ENCODE measurements at places on chromosomes 5 and 9.

DNA sequence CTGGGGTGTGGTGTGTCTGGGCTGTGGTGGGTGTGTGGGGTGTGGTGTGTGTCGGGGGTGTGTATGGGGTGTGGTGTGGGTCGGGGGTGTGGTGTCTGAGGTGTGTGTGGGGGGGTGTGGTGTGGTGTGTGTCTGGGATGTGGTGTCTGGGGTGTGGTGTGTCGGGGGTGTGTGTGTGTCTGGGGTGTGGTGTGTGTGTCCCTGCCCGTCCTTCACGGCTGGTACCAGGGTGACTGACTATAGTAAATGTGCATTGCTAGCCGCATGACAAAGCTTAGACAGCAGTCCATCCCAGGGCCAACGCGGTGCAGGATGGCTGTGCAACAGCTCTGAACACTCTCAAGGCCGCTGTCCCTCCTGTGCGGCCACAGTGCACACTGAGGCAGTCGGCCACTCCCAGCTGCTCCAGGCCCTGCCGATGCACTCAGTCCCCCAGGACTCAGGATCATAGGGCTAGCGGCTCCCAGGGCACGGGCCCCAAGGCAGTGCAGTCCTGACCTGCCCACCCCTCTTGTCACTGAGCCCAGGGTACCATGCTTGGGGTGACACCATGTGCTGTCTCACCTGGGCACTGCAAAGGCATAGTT lies 54.0 kb downstream of the SECISBP2 start:
- H3K27me3 ChIP-seq = no peaks in the 10 kb centered on the region
- no peak overlapping the region for H3K27ac ChIP-seq
- no peak for DNase-seq
- no peak overlapping the region for H3K4me3 ChIP-seq
- peaks cover 6% of the 10 kb centered on the region for H3K4me1 ChIP-seq
- H3K36me3 ChIP-seq = no peaks in the 10 kb centered on the region

DNA sequence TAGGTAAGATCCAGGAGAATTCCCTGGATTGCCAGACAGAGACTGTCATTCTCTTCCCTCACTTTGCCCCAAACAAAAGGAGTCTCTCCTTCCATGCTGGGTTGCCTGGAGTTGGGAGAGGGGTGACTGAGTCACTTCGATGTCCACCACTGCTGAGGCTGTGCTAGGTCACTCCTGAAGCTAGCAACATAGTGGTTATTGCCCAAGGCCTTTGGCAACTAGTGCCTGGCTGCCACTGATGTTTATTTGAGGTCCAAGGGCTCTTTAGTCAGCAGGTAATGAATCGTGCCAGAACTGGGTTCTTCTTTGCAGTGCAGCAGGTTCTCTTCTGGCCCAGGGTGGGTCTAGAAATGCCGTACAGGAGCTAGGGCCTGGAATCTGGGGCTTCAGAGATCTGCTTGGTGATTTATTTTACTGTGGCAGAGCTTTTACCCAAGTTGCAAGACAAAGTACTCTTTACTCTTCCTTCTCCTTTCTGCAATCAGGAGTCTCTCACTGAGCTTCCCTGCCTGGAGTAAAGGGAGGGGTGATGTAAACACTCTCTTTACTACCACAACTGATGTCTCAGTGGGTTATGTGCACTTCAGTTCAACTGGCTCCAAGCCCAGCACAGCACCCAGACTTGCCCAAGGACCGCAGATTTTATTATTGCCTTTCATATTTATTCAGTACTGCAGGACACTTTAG lies 155.7 kb upstream of the SH3GL2 start:
- H3K4me1 ChIP-seq = no peaks in the 10 kb centered on the region
- H3K36me3 ChIP-seq = peaks cover 4% of the 10 kb centered on the region
- H3K27ac ChIP-seq = no peak overlapping the region
- no peaks in the 10 kb centered on the region for H3K27me3 ChIP-seq

- peaks cover 60% of the 10 kb centered on the region for H3K4me1 ChIP-seq
- peaks cover 12% of the 10 kb centered on the region for H3K27me3 ChIP-seq
- no peak overlapping the region for H3K27ac ChIP-seq
Measured at GRCh38 chr5:80190960-80191359, 64.9 kb downstream of the SERINC5 start.

DNA sequence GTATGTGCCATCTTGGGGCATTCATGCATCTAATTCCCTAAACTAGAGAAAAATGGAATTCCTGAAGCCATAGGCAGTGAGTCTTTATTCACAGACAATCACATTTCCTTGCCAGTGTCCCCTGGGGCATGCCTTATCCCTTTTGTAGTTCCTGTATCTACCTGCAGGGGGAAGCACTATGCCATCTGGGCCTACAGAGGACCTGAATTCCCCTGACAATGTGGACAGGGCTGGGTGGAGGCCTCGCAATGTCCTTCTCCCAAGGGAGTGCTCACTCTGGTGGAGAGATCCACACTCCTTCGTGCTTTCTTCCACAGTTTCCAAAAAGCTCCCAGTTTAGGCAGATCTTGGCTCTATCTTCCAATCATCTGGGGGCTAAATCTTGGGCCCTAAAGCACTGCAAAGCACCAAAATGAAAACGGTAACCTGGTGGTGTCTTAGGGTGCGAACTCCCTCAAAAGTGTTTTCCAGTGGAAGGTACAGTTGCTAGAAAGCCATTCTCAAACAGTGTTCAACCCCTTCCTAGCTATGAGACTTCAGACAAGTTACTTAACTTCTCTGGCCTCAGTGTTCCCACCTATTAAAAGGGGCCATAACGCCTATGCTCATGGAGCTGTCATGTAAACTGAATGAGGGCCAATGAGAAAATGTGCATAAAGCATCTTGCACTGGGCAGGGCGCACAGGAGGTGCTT lies 17.5 kb downstream of the WHRN start:
- no peak overlapping the region for H3K4me3 ChIP-seq
- H3K4me1 ChIP-seq = peaks cover 4% of the 10 kb centered on the region
- H3K27me3 ChIP-seq = no peaks in the 10 kb centered on the region
- no peak overlapping the region for H3K27ac ChIP-seq
- DNase-seq = peak; percentile 71

DNA sequence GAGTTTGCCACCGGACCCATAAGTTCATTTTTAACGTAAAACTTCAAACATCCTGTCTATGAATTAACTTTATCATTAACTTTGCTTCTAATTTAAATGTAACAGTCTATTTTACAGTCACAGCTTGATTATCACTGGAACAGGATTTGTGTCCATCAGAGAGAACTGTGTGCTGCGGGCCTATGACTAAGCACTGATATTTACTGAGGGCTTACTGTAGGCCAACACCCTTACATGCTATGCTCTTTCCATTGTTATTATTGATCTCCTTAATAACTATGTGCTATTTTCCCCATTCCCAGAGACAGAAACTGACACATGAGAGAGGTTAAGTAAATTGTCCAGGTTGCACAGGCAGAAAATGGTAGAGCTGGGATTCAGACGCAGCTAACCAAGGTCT lies 24.0 kb upstream of the GPR151 start:
- H3K36me3 ChIP-seq = no peaks in the 10 kb centered on the region
- no peak overlapping the region for H3K4me3 ChIP-seq
- no peak for DNase-seq
- peaks cover 10% of the 10 kb centered on the region for H3K4me1 ChIP-seq
- H3K27ac ChIP-seq = no peak overlapping the region

DNA sequence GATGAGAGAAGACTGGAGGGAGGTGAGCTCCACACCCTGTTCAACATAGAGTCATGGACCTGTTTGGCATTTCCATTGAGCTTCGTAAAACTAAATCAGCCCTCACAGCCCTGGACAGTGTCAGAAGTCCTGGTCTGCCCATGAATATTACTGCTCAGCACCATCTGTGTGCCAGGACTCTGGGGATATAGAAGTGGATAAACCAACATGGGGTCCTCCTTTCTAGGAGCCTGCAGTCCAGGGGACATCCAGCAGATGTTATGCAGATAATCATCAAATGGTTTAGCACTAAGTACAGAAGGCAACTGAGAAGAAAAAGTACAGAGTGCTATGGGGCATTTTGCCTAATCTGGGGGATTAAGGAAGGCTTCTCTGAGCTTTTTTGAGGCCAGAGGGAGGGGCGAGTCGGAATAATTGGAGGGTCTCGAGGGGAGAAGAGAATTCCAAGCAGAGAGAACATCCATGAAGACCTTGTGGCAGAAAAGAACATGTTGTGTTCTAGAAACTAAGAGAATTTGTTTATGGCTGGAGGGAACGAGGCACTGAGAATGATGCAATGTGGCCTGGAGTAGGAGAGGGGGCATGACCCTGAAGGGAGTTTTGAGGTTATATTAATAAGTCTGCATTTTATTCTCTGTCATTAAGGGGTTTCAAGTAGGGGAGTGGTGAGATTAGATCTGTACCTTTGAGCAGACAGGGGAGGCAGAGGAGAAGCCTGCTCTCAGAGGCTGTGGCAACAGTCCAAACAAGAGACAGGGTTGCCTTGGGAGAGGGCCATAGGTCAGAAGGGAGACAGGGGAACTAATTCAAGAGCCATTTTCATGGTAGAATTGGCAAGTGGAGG lies 63.5 kb upstream of the SLC2A8 start:
- no peak overlapping the region for H3K4me3 ChIP-seq
- H3K4me1 ChIP-seq = no peaks in the 10 kb centered on the region
- H3K27ac ChIP-seq = no peak overlapping the region
- DNase-seq = no peak
- no peaks in the 10 kb centered on the region for H3K36me3 ChIP-seq

DNA sequence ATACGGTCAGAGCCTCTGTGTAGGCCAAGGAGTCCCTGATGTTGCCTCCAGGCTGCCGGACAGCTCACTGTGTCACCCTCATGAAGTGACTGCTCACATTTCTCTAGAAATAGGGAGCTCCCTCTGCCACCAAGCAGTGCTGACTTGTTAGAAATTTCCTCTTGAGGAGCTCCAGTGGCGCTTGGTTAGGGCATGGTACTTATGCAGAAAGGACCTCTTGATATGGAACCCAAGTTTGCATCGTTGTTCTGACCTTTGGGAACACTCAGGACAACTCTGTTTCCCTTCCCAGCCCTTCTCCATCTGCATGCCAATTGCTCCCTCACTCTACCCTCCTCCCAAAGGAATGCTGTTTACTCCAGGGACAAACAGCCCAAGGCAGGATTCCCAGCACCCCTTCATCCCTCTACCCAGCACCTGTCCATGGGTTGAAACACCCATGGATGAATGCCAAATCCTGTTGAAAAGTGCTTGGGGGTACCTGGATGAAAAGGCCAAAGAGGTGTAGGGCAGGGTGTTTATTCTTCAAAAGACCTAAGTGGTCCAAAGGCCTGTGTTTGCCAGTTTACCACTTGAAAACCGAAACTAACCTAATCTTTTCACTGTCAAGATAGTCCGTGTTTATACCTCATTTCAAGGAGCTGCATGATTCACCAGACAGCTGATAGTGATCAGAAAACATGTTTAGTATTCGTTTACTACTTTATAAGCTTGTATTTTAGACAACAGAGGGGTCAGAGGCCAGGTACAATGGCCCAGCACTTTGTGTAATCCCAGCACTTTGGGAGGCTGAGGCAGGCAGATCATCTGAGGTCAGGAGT lies 51.1 kb downstream of the KLF4 start:
- peaks cover 5% of the 10 kb centered on the region for H3K27me3 ChIP-seq
- peaks cover 6% of the 10 kb centered on the region for H3K4me1 ChIP-seq
- H3K27ac ChIP-seq = no peak overlapping the region
- DNase-seq = no peak
- H3K4me3 ChIP-seq = no peak overlapping the region

- no peaks in the 10 kb centered on the region for H3K27me3 ChIP-seq
- peaks cover 20% of the 10 kb centered on the region for H3K36me3 ChIP-seq
- H3K27ac ChIP-seq = no peak overlapping the region
Measured at GRCh38 chr9:120396418-120396817, 183.5 kb downstream of the CDK5RAP2 start.

DNA sequence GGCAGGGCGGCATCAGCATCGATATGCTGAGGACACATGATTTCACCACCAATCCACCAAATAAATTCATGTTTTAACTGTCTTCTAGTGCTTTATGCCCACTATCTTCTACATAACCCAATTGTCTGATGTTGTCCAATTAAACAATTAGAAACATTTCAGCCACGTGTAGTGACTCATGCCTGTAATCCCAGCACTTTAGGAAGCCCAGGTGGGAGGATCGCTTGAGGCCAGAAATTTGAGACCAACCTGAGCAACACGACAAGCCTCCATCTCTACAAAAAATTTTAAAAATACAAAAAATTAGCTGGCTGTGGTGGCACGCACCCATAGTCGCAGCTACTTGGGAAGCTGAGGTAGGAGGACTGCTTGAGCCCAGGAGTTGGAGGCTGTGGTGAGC lies 128.1 kb downstream of the MYO10 start:
- no peak overlapping the region for H3K27ac ChIP-seq
- H3K36me3 ChIP-seq = no peaks in the 10 kb centered on the region
- no peaks in the 10 kb centered on the region for H3K27me3 ChIP-seq
- no peak overlapping the region for H3K4me3 ChIP-seq

DNA sequence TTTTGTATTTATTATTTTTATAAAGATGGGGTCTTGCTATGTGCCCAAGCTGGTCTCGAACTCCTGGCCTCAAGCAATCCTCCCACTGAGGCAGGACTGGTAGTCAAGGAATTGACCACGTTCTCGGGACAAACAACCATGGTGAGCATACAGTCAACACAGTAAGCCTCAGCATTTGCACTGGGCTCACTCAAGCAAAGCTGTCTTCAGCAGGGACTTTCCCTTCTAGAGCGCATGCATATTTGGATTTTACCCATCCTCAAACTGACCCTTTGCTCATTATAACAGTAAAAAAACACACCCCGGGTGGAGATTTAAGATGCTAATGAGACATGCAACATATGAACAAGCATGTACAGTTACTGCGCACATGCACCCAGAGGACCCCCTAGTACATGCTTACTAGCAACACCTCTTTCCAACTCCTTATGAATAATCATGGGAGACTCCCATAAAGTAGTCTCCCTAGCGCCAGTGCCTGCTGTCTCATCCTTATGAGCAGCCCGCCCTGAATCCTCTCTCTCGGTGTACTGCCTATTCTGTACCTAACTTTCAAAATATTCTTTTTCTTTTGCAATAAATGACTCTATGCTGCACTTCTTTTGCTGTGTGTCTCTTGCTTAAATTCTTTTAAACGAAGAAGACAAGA lies 41.5 kb downstream of the C5orf22 start:
- H3K4me1 ChIP-seq = no peaks in the 10 kb centered on the region
- no peak overlapping the region for H3K4me3 ChIP-seq
- H3K36me3 ChIP-seq = no peaks in the 10 kb centered on the region
- DNase-seq = no peak
- no peak overlapping the region for H3K27ac ChIP-seq
- peaks cover 13% of the 10 kb centered on the region for H3K27me3 ChIP-seq

DNA sequence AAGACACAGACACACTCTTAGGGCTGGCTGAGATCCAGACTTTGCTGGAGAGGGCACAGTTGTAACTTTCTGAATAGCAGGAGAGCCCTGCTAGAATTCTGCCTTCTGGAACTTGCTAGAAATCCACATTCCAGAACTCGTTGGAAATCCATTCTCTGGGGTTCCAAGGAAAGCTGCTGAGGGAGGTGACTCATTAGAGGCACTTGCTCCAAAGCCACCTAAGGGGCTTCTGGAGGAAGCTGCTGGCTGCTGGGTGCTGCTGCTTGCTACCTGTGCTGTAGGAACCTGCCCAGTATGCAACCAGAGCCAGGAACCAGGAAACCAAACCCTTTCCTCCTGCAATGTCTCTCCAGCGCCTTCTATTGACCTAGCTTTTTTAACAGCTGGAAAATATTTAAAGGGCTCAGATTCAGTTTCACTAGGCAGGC lies 4.1 kb upstream of the TLE4 start:
- H3K36me3 ChIP-seq = no peaks in the 10 kb centered on the region
- H3K4me1 ChIP-seq = peaks cover 6% of the 10 kb centered on the region
- no peak for DNase-seq
- H3K27ac ChIP-seq = no peak overlapping the region

- no peaks in the 10 kb centered on the region for H3K36me3 ChIP-seq
- H3K27ac ChIP-seq = no peak overlapping the region
- H3K4me1 ChIP-seq = peaks cover 5% of the 10 kb centered on the region
- no peak overlapping the region for H3K4me3 ChIP-seq
Measured at GRCh38 chr5:167785106-167785505, 506.3 kb upstream of the WWC1 start.
